ENCODE measurements at places on chromosomes 16 and 17. TPM values are rescaled to one million over a fixed set of nuclear protein-coding genes. Genes with fewer than 3 reads are reported as not detected.
A peak's percentile ranks its signal among the peaks of the same experiment; 100 is the strongest.

The PDILT gene
- 5.8 TPM for total RNA-seq

The CA10 gene
- 5.3 TPM for total RNA-seq

- H3K36me3 ChIP-seq, result no peaks in the 10 kb centered on the region
- no peak overlapping the region for H3K4me3 ChIP-seq
- no peak for DNase-seq
- no peaks in the 10 kb centered on the region for H3K27me3 ChIP-seq
Observed at GRCh38 chr16:86215979-86216585, 294.2 kb upstream of the FOXF1 start.

The HBA1 gene
- 11.7 TPM for total RNA-seq

The GGT6 gene
- 5.9 TPM for total RNA-seq

The CCL4 gene
- 0.39 TPM for total RNA-seq

The C17orf100 gene
- total RNA-seq, result 10.3 TPM

The ARHGDIG gene
- total RNA-seq, result 7.7 TPM

DNA sequence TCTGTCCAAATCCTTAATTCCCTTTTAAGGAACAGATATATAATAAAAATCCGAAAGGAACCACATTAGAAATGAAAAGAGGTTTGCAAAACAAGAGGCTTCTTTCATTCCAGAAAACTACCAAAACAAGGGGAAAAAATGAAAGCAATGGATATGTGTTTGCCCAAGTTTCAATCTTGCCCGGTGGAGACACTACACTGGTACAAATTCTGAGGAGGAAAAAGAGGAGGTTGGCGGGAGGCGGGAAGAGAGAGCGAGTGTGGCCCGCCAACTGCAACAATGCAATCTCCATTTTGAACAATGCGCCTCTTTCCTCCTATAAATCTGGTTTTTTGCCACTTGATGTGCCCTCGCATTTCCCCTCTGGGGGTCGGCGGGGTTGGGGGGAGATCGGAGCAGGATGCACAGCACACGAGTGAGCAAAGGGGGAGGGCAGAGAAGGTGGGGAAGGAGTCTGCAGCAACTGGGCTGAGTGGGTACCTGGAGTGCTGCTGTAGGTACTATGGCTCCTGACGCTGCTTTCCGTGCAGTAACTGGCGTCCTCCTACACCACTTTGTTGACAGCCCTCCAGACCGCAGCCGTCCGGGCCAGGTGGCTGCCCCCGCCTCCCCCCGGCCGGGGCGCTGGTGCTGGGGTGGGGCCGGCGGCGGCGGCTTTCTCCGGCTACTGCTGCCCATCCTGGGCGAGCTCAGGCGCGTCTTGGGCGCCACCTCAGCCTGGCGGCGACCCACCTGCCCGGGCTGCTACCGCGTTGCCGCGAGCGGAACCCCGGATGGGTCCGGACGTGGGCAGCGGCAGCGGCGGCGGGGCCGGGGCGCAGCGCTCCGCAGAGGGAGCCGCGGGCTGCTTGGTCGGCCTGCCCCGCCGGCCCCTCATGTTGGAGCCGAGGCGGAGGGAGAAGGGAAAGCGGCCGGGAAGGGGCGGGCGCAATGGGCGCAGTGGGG is 93.8 kb upstream of the PLEKHM1 start:
- H3K27ac ChIP-seq, result peak overlapping the region; percentile 74
- DNase-seq, result peak; percentile 52
- H3K36me3 ChIP-seq, result no peaks in the 10 kb centered on the region

DNA sequence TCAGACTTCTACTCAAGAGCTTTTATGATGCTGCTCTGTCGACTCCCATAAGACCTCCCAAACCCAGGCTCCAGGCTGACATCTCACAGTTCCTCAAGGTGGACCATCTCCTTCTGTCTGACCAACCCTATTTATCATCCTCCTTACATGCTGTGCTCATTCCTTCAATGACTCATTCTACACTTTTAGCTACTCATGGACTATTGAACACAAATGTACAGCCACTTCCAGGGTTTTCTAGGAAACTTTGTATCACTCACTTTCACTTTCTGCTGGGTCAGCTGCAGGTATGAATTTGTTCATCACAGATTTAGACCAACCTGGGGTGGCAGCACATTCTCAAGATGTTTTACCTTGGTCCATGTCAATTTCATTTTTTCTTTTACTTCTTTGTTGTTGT is 162.4 kb upstream of the FAM20A start:
- H3K36me3 ChIP-seq, result no peaks in the 10 kb centered on the region
- no peak for DNase-seq
- no peaks in the 10 kb centered on the region for H3K27me3 ChIP-seq
- H3K27ac ChIP-seq, result no peak overlapping the region

DNA sequence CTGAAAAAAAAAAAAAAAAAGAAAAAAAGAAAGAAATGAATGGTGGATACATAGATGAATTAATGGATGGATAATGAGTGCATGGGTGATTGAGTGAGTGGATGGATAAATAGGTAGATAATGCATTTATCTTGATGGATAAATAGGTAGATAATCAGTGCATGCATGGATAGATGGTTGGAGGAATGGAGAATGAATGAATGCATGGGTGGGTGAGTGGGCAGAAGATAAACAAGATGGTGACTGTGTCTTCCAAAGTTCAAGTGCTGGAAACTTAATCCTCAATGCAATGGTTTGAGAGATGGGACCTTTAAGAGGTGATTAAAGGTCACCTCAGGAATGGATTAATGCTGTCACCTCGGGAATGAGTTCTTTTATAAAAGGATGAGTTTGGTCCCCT is 6.8 kb upstream of the RNF112 start:
- no peaks in the 10 kb centered on the region for H3K36me3 ChIP-seq
- no peaks in the 10 kb centered on the region for H3K27me3 ChIP-seq
- no peak overlapping the region for H3K27ac ChIP-seq
- H3K4me3 ChIP-seq, result no peak overlapping the region
- no peak for DNase-seq

The NIP7 gene
- 17.2 TPM for total RNA-seq

The KRTAP4-9 gene
- total RNA-seq, result not detected

DNA sequence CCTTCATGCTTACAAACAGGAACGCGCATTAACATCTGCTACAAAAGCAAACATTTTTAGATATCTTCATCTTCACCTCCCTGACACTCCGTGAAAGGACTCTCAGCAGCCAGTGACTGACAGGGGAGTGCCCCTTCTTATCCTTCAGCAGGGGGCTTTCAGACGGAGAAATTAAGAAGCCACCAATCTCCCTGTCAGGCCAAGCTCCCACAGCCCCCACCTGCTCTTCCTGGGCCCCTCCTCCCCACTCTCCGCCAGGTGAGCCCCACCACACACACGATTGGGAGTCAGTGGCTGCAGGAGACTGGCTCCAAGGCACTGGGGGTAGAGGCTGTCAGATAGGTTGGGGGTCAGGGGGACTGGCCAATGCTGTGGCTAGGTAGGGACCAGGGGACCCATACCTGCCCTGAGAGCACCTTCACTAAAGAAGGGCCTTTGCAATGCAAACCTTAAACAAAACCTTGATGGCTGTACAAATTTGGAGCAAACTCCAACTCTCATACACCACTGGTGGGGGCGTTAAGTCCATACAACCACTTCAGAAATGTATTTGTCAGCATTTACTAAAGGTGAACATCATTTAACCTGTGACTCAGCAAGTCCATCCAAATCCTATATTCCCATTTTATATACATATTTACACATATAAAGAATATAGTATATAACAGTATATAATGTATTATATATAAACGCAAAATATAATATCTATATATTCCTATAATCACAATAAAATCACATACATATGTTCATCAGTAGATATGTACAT is 232.2 kb downstream of the ZNF423 start:
- H3K4me3 ChIP-seq, result no peak overlapping the region
- no peak for DNase-seq
- H3K4me1 ChIP-seq, result peaks cover 14% of the 10 kb centered on the region

The SPATA32 gene
- total RNA-seq, result 15.5 TPM

DNA sequence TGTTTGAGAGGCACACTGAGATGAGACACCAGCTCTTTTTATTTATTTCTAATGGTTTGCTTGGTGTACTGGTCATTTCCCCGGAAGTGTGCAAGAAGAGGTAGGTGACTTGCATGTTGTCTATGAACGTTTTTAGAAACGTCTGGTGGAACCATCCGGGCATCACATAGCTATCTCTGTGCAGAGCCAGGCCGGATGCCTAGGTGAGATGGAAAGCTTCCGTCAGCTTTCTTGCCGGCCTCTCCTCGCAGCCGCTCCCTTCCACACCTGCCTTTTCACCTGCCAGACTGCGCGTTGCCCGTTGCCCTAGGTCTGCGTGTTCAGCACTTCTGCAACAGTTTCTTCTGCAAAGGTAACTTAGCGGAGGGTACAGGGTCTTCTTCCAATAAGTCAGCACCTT is 416.0 kb downstream of the WWOX start:
- no peaks in the 10 kb centered on the region for H3K27me3 ChIP-seq
- no peak overlapping the region for H3K4me3 ChIP-seq
- no peaks in the 10 kb centered on the region for H3K4me1 ChIP-seq
- DNase-seq, result no peak

DNA sequence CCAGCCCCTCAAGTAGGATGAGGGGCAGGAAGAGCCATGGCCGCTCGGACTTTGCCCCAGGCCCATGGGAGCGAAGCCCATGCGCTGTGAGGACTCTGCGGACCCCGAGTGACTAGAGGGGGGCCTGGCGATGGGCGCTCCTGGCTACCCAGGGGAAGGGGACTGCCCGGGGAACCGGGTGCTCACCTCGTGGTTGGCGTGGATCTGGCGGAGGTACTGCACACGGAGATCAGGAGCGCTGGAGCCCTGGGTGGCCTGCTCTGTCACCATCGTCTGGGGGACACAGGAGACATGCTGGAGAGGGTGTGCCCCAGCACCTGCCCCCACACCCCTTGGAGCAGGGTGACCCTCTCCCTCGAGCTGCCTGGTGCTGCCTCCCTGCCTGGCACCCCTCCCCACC is 11.0 kb downstream of the FAAP100 start:
- no peaks in the 10 kb centered on the region for H3K36me3 ChIP-seq
- no peaks in the 10 kb centered on the region for H3K27me3 ChIP-seq
- DNase-seq, result no peak
- no peak overlapping the region for H3K4me3 ChIP-seq
- no peak overlapping the region for H3K27ac ChIP-seq

- H3K27ac ChIP-seq, result no peak overlapping the region
- H3K4me3 ChIP-seq, result no peak overlapping the region
- H3K4me1 ChIP-seq, result peaks cover 2% of the 10 kb centered on the region
- H3K27me3 ChIP-seq, result no peaks in the 10 kb centered on the region
- H3K36me3 ChIP-seq, result no peaks in the 10 kb centered on the region
Observed at GRCh38 chr17:9987779-9988585, 82.9 kb upstream of the RCVRN start.

The SSTR5 gene
- not detected for total RNA-seq

GRCh38 chr17:32335687-32336086 is 6.3 kb downstream of the C17orf75 start:
- no peak overlapping the region for H3K4me3 ChIP-seq
- H3K4me1 ChIP-seq, result no peaks in the 10 kb centered on the region
- no peaks in the 10 kb centered on the region for H3K27me3 ChIP-seq
- no peak overlapping the region for H3K27ac ChIP-seq
- H3K36me3 ChIP-seq, result no peaks in the 10 kb centered on the region
- no peak for DNase-seq

The SLC47A1 gene
- 20.1 TPM for total RNA-seq

The OTOP3 gene
- total RNA-seq, result not detected

- H3K27me3 ChIP-seq, result no peaks in the 10 kb centered on the region
- H3K36me3 ChIP-seq, result no peaks in the 10 kb centered on the region
- no peak overlapping the region for H3K27ac ChIP-seq
Observed at GRCh38 chr17:61383689-61384201, 15.9 kb upstream of the TBX2 start.

The MYL4 gene
- total RNA-seq, result 7.6 TPM

The TP53TG3D gene
- total RNA-seq, result 23.1 TPM

The GP1BA gene
- 0.47 TPM for total RNA-seq

GRCh38 chr16:68075980-68076379 is 9.2 kb upstream of the NFATC3 start:
- no peak overlapping the region for H3K4me3 ChIP-seq
- no peaks in the 10 kb centered on the region for H3K36me3 ChIP-seq
- no peaks in the 10 kb centered on the region for H3K27me3 ChIP-seq
- H3K4me1 ChIP-seq, result peaks cover 43% of the 10 kb centered on the region
- no peak for DNase-seq
- H3K27ac ChIP-seq, result no peak overlapping the region

DNA sequence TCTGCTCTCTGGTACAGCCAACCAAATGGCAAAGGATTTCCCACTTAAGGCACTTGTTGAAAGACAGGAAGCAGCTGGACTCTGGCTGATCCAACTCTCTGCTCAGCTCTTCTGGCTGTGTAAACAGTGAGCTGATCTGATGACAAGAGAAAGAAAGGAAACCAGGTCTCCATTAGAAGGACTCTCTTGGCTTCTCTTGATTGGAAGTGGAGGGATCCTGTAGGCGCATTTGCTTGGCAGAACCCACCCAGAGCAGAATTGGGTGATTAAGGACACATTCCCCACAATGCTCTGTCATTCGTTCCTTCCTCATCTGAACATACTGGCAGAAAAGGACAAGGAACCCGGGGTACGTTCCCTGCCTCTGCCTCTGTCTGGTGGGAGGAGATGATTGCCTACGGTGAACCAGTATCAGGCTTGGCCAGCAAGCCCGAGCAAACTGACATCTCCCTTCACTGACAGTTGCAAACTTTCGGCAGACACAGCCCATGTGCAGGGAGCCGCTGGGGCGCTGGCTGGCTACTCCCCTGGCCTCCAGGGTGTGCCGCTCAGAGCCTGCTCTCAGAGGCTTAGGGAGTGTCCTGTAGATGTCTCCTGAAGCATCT is 29.1 kb downstream of the LDHD start:
- peak; percentile 26 for DNase-seq
- H3K4me1 ChIP-seq, result peaks cover 11% of the 10 kb centered on the region
- no peak overlapping the region for H3K27ac ChIP-seq
- no peaks in the 10 kb centered on the region for H3K27me3 ChIP-seq
- H3K36me3 ChIP-seq, result no peaks in the 10 kb centered on the region

DNA sequence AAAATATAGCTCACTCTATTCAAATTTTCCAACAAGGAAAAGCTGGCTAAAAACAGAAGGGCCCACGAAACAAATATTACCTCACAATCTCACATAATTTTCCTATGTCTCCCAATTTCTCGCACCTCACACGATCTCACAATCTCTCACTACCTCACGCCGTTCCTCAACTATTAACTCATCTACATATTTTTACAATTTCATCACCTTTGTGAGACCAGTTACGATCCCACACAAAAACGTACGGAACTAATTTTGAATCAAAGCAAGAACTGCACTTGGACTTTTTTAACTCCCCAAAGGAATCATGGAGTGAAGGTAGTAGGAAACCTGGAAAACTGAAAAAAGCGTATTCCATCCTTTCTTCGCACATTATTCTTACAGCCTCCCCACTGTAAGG is 1.1 kb downstream of the CBX1 start:
- H3K27me3 ChIP-seq, result no peaks in the 10 kb centered on the region
- H3K27ac ChIP-seq, result no peak overlapping the region
- no peak for DNase-seq
- H3K4me3 ChIP-seq, result peak overlapping the region; percentile 87
- H3K4me1 ChIP-seq, result peaks cover 4% of the 10 kb centered on the region

The SAMD14 gene
- total RNA-seq, result 3.3 TPM

The MSI2 gene
- total RNA-seq, result 76.6 TPM

GRCh38 chr17:64252831-64253230 is 10.2 kb downstream of the TEX2 start:
- no peaks in the 10 kb centered on the region for H3K4me1 ChIP-seq
- no peaks in the 10 kb centered on the region for H3K36me3 ChIP-seq
- DNase-seq, result no peak
- no peaks in the 10 kb centered on the region for H3K27me3 ChIP-seq
- no peak overlapping the region for H3K27ac ChIP-seq
- no peak overlapping the region for H3K4me3 ChIP-seq

GRCh38 chr16:82643136-82643535 is 16.4 kb downstream of the CDH13 start:
- H3K36me3 ChIP-seq, result no peaks in the 10 kb centered on the region
- H3K4me3 ChIP-seq, result no peak overlapping the region
- no peaks in the 10 kb centered on the region for H3K4me1 ChIP-seq
- no peak overlapping the region for H3K27ac ChIP-seq
- no peaks in the 10 kb centered on the region for H3K27me3 ChIP-seq
- DNase-seq, result no peak

All from testis (tissue), 5 donors.